NCI-H187 treated with DMSO at 0.1 percent for 48 hours (cell line): ENCODE measurements at places on chromosomes 6 and 20.

DNA sequence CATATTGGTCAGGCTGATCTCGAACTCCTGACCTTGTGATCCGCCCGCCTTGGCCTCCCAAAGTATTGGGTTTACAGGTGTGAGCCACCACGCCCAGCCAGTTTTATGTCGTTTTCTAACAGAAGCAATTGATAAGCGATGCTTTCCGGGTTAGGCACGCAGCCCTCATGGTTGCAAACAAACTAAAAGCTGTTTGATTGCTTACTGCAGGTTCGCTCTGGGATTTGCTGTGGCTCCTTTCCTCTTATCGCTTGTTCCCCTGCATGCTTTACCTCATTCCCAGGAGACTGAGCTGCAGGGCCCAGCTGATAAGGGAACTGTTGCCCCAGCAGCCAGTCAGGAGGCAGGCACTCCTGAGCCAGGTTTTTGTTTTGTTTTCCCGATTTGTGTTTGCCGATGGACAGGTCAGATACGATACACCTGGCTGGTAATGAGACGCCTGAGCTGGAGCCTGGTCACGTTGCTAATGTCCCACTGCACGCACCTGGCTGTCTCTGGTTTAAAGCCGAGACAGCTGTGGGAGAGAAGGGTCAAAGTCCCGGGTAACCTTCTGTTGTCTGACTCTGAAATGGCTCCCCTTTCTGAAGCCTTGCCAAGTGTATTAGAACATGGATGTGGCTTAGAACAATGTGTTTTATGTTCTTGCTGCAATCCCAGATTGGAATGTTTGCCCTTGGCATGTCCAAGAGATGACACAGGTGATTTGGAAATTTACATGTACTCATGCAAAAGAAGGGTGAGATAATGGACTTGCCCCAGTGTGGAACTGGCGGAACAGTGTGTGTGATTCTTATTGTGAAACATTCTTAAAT, 19.9 kb downstream of the DSP start:
- peak; percentile 67 for DNase-seq

DNA sequence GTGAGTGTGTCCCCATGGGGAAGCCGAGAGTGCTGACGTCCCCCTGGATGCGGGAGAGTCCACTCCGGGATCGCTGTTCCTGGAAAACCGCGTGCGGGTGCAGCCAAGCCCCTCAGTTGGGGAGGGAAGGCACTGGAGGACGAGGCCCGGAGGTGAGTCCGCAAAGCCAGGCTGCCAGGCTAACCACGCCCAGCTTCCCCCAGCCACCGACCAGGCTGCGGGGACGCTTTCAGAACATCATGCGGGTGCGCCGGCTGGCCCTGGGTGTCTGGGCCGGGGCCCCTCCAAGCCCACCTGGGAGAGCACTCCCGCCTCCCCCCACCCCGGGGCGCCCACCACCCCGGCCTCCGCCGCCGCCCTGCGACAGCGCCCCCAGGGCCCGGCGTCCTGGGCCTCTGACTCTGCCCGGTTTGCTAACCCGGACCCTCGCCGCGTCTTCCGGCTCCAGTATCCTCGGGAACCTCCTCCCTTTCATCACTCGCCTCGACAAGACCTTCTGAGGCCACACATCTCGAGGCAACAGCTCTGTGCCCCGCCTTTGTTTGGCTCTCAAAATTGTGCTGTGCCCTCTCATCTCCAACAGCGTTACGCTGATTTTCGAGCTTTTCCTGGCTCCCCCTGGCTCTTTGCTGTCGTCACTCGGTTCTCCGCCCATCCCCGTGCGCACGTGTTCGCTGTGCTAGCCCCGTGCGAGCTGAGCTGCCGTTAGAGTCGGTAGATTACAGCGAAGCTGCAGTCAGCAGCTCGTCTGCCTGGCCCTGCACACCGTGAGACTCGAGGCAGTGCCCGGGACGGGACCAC, 47.1 kb upstream of the ENTPD6 start:
- DNase-seq = no peak

- no peak for DNase-seq
Observed at GRCh38 chr6:166341977-166342348, 382 bp downstream of the SFT2D1 start.

GRCh38 chr6:125872259-125872921, 81.6 kb downstream of the NCOA7 start:
- no peak for DNase-seq

DNA sequence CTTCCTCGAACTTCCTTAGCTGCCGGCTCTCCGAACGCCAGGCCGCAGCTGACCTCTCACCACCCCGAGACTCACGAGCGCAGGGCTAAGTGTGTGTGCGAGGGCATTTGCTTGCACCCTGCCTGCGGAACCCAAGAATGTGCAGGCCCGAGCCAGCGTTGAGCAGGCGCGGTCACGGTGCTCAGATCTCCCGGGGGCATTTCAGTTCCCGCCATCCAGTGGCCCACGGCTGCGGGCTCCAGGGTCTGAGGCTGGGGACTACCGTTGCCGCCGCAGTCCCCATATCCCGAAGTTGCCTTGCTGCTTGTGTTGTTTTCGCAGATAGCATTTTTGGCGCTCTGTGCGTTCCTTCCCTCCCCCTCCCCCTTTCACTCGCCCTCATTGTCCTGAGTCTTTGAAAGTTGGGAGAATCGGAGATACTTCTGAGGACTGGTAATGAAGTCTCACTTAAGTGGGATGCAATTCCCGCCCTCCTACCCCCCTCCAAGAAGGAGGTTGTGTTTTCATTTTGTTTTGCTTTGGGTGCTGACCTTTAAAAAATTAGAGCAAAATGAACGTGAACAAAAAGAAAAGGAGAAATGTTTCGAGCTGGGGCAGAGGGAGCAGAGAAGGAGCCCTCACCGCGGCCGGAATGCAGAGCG, 1.7 kb downstream of the NR2E1 start:
- DNase-seq = no peak

GRCh38 chr6:144730088-144730645, 445.0 kb downstream of the UTRN start:
- DNase-seq = no peak

- DNase-seq = no peak
Observed at GRCh38 chr6:158737710-158738615, 81.2 kb downstream of the EZR start.

DNA sequence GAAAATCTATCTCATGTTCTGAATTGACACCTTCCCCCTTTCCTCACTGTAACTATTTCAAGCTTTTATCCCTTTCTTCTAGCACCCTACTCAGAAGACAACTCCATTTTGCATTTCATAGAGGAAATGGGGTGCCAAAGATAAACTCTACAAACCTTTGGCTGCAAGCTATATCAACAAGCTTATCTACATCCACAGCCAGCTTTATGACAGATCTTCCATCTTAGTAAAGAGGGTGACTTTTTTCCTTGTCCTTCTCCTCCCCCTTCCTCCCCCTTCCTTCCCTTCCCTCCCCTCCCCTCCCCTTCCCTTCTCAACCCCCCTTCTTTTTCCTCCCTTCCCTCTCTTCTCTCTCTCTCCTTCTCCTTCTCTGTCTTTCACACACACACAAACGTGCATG, 58.0 kb upstream of the OLIG3 start:
- DNase-seq = no peak

- DNase-seq = peak; percentile 76
Observed at GRCh38 chr6:19836799-19837510, at the start of gene ID4. Gene ID4 (plus strand): TSS chr6:19837370. CDS start chr6:19837755, 385 bp downstream.

DNA sequence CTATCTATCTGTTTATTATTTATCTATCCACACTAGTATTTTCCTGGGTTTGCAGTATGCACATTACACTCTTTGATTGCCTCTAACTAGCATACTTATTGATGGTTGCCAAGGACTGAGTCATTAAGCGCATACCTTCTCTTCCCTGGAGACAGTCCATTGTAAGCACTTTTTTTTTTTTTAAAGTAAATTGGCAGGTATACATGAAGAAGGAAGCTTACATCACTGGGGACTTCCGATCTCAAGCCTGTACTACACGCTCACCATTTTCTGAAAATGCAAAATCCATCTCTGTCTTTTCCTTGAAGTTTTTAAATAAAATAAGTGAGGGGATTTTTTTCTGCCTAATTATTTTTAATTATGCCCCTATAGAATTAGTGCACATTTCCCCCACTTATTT, 63.5 kb downstream of the HMGN3 start:
- DNase-seq = no peak

DNA sequence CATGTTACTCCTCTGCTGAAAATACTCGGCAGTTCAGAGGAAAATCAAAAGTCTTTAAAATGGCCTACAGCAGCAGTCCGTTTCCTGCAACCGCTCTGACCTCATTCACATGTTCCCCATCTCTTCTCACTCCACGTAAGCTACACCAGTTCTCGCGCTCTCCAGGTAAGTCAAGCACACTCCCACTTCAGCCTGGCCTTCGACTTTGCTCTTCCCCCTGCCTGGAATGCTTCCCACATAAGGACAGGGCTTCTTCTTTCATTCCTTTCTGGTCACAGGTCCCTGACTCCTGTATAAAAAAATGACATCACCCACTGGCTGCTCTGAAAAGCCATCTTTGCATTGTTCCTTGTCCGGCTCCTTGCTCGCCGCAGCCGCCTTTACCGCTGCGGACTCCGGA, 42.7 kb downstream of the MGME1 start:
- no peak for DNase-seq

DNA sequence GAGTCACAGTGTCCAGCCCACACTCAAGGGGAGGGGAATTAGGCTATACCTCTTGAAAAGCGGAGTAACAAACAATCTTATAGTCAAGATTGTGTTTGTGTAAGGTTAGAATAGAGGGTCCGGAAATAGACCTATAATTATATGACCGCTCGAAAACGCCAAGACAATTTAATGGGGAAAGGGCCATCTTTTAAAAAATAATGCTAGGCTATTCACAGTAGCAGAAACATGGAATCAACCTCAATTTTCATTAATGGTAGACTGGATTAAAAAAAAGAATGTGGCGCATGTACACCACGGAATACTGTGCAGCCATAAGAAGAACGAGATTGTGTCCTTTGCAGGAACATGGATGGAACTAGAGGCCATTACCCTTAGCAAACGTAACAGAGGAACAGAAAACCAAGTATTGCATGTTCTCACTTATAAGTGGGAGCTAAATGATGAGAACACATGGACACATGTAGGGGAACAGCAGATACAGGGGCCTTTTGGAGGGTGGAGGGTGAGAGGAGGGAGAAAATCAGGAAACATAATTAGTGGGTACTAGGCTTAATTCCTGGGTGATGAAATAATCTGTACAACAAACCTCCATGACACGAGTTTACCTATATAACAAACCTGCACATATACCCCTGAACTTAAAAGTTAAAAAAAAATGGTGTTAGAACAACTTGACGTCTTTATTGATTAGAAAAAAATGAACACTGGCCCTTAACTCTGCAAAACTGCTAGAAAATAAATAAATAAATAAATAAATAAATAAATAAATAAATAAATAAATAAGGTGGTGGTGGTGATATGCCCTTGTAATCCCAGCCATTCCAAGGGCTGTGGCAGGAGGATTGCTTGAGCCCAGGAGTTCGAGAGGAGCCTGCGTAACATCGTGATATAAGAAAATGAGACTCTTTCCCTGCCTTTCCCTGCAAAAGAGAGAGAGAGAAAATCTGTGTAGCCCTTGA, 30.3 kb downstream of the TOP1 start:
- no peak for DNase-seq

GRCh38 chr6:33604941-33605854, 15.9 kb upstream of the ITPR3 start:
- no peak for DNase-seq

GRCh38 chr6:134447883-134448387, 130.0 kb upstream of the SGK1 start:
- DNase-seq = no peak

- DNase-seq = no peak
Observed at GRCh38 chr20:45873409-45874103, 7.5 kb upstream of the ZSWIM1 start.

DNA sequence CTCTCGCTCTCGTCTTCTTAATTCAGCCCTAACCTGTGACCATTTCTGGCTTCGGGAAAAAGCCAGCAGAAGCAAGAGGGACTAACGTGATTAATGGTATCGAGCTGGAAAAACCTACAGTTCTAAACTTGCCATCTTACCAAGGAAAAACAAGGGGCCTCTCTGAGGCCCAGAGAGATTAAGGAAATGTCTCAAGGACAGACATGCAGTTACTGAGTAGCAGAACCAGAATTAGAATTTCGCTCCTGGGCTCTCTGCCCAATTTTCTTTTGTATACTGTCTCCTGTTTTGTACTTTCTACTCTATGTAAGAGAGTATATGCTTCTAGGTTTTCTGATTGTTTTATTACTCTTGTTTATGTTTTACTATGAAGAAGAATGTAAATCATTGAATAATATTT, 67.8 kb upstream of the LTV1 start:
- no peak for DNase-seq
